GM12892 (cell line): ENCODE measurements at places on chromosomes 6 and 20.

GRCh38 chr6:47690214-47690613 lies 8.2 kb upstream of the ADGRF4 start:
- DNase-seq = no peak

GRCh38 chr6:117404548-117404947 lies 21.2 kb downstream of the ROS1 start:
- DNase-seq = no peak

DNA sequence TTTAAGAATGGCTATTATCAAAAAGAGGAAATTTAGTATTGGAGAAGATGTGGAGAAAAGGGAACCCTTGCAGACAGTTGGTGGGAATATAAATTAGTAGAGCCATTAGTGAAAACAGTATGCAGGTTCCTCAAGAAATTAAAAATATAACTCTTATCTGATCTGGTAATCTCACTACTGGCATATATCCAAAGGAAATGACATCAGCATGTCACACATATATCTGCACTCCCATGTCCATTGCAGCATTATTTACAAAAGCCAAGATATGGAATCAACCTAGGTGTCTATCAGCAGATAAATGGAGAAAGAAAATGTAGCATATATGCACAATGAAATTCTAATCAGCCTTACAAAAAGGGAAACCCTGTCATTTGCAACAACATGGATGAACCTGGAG lies 2.6 kb downstream of the SIRPG start:
- DNase-seq = no peak

DNA sequence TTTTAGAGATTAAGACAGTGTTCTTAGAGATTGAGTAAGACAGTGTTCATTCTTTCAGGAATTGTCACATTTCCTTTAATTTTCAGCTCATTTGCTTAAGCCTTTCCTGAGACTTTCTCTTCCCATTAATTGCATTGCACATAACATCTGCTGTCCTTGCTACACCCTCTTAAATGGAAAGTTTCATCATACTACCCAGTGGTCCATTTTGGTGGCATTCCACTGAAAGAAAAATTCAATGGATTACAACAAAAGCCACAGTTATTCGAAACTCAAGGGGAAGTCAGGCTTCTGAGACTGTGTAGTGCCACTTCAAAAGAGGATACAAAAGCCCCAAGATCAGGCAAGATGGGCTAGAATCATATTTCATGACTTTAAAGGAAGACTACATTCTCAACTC lies 64.0 kb downstream of the RSPO3 start:
- DNase-seq = no peak

DNA sequence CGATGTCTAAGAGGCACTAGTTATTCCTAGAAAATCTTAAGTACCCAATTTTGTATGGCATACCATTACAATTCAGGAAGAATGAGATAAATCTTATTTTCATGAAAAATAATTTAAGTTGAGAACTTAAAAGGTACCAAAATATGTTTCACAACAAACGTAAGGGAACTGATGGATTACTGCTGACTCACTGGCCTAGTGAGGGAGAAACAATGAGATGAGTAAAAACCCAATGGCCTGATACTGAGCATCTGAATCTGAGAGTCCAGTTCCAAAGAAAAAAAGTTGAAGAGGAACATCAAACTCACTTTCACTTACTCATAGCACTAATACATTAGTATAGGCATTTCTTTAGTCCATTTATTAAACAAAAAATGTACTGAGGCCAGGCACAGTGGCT lies 56.0 kb downstream of the MDN1 start:
- DNase-seq = no peak

DNA sequence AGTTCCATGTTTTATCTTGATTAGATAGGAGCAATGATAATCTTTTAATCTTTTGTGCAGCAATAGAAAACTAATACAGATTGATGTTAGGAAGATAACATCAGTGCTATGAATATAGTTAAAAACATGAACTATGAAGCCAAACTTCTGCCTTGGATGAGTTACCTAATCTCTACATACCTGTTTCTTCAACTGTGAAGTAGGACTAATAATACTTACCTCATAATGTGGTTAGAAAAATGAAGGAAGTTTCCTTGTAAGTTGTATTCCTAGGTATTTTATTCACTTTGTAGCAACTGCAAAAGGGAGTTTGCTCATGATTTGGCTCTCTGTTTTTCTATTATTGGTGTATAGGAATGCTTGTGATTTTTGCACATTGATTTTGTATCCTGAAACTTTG lies 111.9 kb downstream of the FRK start:
- no peak for DNase-seq

- DNase-seq = no peak
These were observed 214.3 kb upstream of the MYLIP start for GRCh38 chr6:15914553-15914952.

- DNase-seq = no peak
These were observed 202.2 kb upstream of the PCSK2 start for GRCh38 chr20:17024513-17025119.

DNA sequence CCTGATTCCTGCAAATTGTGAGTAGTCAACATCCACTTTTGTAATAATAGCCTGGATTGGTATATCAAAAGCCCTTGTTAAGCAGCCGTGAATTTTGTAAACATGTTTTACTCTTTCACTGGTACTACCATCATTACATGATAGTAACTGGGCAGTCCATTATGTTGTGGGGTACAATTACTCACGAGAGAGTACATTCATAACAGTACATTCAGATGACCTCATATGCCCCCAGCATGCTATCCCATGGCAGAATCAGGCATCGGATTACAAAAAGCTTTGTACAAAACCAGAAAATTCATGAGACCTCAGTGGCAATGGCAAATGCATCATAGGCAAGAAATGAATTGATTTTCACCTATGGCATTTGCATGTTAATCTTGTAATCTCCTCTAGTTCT lies 166.2 kb downstream of the EPM2A start:
- no peak for DNase-seq

DNA sequence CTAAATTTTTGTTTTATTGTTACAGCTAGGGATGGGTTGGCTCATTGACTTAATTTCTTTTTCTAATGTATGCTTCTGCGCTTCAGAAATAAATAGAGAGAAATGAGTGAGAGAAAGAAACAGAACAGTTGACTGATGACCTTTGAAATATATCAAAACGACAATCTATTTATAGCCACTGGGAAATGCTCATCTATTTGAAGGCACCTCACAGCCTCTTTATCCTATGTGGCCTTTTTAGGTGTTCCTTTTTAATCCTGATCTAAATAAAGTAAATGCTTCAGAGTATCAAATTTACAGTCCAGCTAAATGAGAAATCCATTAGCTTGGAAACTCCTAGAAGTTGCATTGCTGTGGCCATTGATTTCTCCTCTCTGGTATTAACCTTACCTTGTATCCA lies 943.5 kb upstream of the CITED2 start:
- no peak for DNase-seq
